ENCODE measurements at places on chromosomes 12 and 14. TPM values are rescaled to one million over a fixed set of nuclear protein-coding genes. Genes with fewer than 3 reads are reported as not detected.

Gene DAO
- total RNA-seq: not detected

Gene KERA
- not detected for total RNA-seq

Gene SAMD4A
- 7.6 TPM for total RNA-seq

Gene PTGDR
- not detected for total RNA-seq

Gene TAS2R8
- not detected for total RNA-seq

Gene KCNC2
- not detected for total RNA-seq

Gene TMTC3
- total RNA-seq: 13.4 TPM

Gene ARPC3
- 422 TPM for total RNA-seq

Gene RAB15
- 21.6 TPM for total RNA-seq

Gene KRT1
- not detected for total RNA-seq

Gene PLA2G1B
- not detected for total RNA-seq

Gene ZFHX2
- total RNA-seq: 1.5 TPM

Gene SLC17A8
- not detected for total RNA-seq

Gene FAM186B
- 0.11 TPM for total RNA-seq

All from A549 treated with ZK216348 at 1 μM for 4 hours (cell line).